ENCODE measurements at places on chromosomes 4 and X.

GRCh38 chr4:26148927-26149326, 171.9 kb upstream of the RBPJ start:
- DNase-seq, result no peak

- no peak for DNase-seq
These were observed 485.4 kb downstream of the INPP4B start for GRCh38 chr4:142360657-142361056.

DNA sequence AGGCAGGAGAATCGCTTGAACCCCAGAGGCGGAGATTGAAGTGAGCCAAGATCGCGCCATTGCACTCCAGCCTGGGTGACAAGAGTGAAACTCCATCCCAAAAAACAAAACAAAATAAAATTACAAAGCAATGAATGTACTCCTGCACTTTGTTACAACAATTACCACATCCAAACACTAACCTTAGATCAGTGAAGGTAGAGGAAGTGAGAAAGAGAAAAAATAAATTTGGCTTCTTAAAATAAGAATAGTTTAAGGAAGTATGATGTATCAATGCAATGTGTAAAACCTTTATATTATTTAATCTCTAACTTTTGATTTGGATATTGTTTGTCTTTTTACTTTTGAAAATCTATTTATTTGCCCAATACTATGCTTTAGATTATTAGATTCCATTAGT, 21.7 kb upstream of the CSN1S1 start:
- DNase-seq, result no peak

DNA sequence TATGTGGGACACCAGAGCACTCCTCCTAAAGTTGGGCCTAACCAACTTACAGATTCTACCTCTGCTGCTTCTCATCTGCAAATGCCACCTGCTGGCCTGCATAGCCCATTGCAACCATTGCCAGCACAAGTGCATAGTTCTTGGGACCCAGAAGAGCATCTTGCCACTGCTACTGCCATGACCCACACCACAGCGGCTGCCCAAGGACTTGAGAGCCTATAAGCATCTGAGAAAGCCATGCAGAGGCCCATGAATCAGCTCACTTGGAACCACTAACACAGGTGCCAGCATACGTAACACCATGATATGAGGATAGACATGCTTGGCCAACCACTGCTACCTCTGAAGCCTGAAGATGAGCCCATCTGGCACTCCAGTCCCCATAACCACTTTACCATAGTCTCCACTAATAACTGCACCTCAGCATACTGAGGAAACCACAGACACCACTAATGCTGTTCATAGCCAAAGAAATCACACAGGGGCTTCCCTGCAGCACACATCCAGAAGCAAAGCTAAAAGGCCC, 258.1 kb upstream of the AGTR2 start:
- DNase-seq, result peak; percentile 18

DNA sequence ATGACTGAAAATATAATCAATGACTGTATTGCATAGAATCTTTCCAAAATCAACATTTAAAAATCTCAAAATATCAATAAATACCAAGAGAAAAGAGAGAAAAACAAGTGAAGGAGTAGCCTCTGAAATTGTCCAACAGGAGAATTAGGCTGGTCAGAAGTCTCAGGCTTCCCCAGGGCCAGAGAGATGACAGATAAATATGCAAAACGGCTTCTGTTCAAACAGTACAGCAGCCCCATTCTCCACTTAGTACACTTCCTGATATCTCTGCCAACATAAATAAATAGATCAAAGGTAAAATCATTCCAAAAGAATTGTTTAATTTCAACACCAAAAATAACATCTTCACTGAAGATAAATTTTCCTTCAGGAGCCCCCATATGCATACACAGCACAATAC, 204.7 kb upstream of the GABRA2 start:
- DNase-seq, result no peak

GRCh38 chr4:172899861-172900260, 268.8 kb upstream of the GALNT7 start:
- DNase-seq, result no peak

GRCh38 chr4:37381040-37381668, 136.6 kb downstream of the NWD2 start:
- DNase-seq, result no peak

Measured in activated CD4-positive, alpha-beta T cell treated with anti-CD3 and anti-CD28 coated beads, Interleukin-10, Interleukin-2, amounts not matched to agents 100 ng/mL and 50 ng/mL, durations not matched to agents 16 hours and 8 hours (primary cell).